ENCODE measurements at places on chromosomes 5 and 9. TPM values are rescaled to one million over a fixed set of nuclear protein-coding genes. Genes with fewer than 3 reads are reported as not detected.

SLC1A1 gene
- 6.9 TPM for total RNA-seq

ZNF454 gene
- 10.6 TPM for total RNA-seq

GPR21 gene
- 7.7 TPM for total RNA-seq

TPPP gene
- total RNA-seq = 4.1 TPM

FOXD4 gene
- not detected for total RNA-seq

GRCh38 chr5:143349177-143349576 lies 54.3 kb downstream of the NR3C1 start:
- no peak for DNase-seq

DNA sequence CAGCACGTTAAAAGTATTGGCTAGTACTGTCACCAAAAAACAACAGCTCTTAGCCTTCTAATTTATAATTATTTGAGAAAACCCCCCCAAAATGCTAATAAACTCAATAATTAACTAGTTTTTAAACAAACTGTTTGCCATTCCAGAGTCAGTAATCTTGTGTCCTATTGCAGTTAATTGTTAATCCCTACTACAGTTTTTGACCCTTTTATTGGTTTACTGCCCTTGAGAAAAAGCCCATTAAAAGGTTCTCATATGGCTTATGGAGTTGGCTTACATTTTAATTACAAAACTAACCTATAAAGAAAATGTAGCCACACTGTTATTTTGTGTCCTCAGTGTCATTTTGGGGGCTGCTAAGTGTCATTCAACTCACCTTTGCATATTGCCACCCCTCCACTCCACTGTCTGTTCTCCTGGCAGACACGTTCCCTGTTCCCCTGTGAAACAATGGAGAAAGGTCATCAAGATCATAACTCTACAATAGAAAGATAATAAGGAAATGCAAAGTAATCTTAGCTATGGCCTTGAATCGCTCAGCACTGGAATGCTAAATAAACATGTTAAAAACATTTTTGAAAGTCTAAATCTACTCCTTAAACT lies 51.6 kb upstream of the TXNDC8 start:
- no peak for DNase-seq

- no peak for DNase-seq
Observed at GRCh38 chr9:114028646-114029045, 49.5 kb downstream of the AMBP start.

DNA sequence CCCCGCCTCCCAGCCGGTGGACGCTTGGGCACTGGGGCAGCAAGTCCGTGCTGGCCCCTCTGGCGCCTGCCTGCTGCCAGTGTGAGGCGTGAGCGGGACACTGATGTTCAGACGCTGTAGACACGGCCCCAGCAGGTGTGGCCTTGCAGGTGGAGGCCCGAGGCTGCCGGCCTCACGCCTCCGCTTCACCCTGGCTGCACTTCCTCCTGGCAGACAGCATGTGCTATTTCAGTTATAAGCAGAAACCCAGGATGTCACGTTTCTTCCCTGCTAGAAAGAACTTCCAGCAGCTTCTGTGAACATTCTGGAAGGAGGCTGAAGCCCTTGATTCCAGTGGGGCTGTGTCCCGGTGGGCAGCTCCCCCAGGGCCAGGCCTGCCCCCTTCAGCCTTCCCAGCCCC lies 114.8 kb upstream of the FCN2 start:
- DNase-seq = no peak

DNA sequence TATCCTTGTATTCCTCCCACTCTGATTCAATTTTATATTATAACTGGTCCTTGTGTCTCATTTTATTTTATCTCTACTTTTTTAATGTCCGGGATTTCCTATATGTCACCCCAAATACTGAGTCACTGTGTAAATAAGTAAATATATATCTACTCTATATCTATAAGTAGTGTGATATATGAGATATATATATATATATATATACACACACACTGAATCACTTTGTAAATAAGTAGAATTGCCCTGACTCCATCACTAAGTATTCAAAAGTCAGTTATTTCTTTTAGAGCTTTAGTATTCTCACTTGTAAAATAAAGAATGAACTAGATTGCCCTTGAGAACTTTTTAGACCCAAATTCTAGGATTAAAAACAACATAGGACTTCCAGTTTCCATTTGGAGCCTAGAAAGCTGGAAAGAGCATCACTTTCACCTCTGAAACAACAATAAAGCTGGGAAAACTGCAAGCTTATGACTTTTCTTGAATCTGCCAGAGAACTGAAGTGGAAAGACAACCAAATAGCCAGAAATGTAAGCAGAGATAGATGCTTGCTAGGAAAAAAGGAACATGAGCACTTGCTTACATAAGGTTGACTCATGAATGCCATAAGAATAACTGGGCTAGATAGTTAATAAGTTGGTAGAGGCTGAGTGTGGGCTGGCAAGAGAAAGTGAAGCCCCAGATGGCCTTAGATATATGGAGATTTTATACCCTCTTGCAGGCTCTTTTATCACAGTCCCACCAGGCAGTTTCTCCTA lies 171.1 kb upstream of the TLX3 start:
- DNase-seq = no peak

DNA sequence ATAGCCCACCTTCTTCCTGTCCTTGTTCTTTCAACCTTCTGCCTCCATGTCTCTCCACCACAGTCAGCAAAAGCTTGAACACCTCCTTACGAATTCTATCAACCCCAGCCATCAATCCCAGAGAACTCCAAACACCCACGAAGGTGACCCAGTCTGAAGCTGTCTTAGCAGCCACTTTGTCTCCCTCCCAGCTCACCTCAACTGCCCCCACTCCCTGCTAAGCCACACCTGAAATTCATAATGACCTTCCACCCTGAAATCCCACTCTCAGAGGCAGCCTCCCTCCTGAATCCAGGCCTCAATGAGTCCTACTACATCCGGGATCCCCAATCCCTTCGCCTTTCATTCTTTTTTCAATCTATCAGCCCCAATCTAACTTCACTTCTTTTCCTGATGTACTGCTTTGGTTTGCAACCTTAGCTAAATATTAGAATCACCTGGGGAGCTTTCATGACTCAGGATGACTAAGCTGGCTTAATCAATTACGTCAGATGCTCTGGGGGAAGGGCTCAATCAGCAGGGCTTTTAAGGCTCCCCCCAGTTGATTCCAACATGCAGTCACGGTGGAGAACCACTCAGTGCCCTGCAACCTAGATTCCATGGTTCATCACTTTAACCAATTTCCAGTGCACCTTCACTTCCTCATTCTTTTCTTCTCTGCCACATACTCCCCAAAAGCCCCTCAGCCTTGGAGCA lies 32.2 kb downstream of the BHMT start:
- DNase-seq = no peak

DNA sequence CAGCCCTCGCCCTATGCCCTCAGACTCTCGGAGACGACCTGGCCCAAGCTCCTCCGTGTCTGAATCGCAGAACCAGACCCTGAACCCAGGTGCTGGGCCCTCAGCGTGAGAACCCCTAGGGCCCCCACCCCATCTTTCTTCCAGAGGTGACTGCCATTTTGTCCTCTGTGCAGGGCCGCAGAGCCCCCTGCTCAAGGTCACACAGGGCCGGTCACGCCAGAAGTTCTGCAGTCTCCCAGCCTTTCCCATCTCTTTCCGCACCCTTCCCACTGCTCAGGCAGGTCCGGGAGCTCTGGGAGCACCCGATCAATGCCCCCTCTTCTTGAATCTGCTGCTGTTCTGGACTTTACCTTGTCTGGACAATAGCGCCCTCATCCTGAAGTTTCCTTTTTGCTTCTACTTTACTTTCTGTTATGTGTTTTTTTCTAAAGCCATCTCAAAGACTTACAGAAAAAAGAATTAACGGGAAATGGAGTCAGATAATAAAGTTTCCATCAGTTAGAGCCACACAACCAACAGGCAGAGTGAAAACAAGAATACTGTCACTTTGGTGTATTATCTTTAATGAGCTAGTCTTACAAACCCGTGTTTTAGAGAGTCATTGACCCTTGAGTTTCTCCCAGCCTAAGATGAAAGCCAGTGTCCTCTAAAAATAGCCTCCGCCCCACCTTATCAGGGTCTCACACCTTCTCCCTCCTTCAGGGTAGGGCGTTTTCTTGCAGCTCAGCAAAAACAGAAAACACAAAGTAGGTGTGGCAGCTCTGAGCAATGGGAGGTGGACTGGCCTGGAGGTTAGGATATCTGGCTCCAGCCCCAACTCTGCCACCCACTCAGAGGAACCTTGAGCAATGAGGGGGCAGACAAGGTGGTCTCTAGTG lies 1.8 kb downstream of the TMOD1 start:
- DNase-seq = no peak

DNA sequence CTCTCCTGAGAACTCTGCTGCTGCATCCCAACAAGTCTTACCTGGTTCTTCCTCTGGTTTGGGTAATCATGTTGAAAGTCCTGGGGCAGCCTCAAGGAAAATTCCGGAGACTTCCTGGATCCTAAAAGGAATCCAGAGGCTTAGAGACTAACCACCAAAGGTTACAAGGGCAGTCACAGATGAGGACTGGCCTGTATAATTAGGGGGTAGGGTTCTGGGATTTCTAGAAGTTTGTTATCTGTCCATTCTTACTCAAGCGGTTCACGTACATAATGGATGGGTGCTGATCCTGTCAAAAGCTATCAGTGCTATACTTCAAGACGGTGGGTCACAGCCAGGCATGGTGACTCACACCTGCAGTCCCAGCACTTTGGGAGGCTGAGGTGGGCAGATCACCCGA lies 51.4 kb upstream of the EPB41L4B start:
- no peak for DNase-seq

DNA sequence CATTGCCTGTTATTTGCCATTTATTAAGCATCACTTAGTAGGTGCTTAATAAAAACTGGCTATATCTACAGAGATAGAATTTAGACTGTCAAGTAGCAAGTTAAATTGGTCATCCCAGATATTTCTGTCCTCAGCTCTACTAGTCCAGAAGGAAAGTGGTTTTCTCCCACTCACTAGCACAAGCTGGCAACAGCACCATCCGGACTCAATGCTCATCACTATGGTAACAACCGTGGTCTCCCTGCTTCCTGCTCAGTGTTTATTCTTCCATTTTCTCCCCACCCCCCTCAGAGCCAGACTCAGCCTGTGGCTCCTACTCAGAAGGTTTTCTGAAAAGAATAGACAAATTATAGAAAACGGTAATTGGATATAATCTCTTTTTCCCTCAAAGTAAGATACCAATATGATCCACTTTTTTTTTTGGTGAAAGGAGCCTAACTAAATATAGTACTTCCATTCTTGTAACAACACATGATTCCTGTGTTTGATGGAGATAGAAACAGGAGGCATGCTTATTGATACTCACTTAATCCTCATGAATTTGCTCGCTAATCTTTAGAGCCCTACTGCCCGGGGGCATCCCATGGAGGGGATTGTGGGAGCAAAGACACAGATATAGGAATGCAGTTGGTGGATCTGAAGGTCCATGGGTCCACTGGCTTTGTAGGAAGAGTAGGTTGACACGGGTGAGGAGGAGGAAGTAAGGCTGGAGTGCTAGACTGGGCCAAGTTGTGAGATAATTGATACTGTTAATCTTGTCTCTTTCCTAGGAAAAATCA lies 191.4 kb downstream of the MAN2A1 start:
- DNase-seq = no peak

DNA sequence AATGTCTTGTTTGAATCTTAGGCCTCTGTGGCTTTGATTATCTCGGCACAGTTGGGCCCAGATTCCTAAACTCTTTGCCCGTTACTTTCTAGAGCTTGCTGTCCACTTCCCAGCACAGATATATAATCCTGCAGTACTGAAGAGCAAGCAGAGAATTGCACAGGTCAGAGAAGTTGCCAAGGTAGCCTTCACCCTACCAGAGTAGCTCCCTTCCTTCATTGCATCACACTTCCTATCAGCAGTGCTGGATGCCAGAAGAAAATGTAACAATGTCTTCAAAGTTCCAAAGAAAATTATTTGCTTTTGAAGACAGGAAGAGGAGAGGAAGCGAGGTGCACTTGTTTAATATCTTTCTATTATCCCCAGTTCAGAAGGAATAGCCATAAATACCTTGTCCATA lies 38.1 kb upstream of the SPATA31D4 start:
- DNase-seq = no peak

DNA sequence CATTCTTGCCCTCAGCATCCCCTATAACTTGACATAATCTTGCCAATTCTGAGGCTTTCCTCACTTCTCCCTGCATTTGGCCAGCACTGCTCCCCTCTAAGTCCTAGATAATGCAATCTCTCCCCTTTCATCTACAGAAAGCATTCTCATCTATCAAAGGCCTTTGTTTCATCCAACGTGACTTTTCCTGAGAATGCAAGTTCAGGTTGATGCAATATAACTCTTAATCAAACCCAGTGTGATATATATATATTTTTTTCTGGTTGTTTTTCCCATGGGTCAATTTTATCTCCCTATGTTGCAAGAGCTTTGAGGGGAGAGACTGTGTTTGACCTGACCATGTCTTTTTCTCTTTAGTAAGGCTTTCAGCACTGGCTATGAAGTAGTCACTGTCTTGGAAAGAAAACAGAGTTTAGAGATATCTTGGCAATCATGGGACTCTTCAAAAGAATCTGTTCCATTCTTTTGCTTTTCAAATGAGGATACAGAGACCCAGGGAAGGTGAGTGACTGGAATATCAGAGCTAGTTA lies 268.6 kb downstream of the TRPM3 start:
- no peak for DNase-seq

DNA sequence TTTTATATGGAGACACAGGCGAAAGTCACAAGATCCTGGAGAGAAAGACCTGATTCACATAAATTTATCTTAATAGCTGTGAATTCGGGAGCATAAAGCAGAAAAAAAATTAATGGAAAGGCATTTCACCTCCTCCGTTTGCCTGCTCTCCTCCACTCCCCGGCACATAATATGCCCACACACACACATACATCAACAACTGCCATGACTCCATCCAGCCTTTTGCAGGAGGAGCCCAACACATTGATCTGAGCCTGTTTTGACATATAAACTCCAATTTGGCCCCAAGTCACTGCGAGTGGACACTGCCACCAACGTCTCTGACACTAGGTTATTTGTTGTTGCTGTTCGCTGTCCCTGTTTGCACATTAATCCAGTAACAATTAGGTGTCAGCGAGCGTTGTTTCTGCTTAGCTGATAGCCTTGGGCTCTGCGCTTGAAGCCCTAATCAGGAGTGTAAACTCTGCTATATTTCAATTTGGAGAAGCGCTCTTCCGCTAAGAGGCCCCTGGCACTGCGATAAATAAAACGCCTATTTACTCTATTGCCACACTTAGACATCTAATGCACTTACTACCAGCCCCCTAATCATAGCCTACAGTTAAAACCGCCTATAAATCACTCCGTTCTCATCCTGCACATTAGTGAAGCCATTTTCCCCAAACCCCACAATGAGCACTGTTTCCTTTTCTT lies 195.8 kb upstream of the TBCA start:
- no peak for DNase-seq

GRCh38 chr5:97840643-97841042 lies 657.6 kb upstream of the RIOK2 start:
- DNase-seq = no peak

DNA sequence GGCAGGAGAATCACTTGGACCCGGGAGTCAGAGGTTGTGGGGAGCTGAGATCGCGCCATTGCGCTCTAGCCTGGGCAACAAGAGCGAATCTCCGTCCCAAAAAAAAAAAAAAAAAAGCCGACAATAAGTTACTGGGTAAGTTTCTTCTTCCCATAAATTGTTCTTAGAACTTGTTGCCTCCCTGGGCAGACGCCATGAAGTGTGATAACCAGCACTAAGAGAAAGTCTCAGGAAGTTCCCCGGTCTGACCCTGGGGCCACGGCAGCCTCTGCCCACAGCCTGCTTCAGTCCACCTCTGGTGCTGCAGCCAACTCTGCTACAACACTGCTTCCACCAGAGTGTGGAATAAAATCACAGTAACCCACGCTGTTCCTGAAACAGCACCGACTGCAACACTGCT lies 19.1 kb downstream of the LPCAT1 start:
- no peak for DNase-seq
